ENCODE measurements at places on chromosomes 3 and 15.
A peak's percentile ranks its signal among the peaks of the same experiment; 100 is the strongest.

GRCh38 chr3:140910860-140911259 is 30.8 kb upstream of the SLC25A36 start:
- DNase-seq = no peak

GRCh38 chr3:18247139-18247695 is 177.9 kb downstream of the SATB1 start:
- no peak for DNase-seq

DNA sequence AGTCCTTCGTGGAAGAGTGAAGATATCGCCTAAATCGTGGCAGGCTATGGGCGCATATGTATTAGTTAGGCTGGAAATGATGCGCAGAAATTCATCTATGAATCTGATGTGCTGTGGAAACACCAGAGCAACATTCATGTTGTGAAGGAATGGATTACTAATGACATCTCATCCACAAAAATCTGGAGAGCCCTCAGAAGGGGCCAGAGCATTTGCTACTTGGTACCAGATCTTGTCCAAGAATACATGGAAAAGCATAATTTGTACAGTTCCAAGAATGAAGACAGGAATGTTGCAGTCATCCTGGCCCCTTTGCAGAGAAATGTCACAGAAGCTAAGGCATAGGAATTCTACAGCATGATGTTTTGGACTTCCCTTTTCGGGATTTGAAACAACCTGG is 38.4 kb upstream of the FOXB1 start:
- no peak for DNase-seq

GRCh38 chr15:60372227-60372626 is 25.6 kb downstream of the ANXA2 start:
- no peak for DNase-seq

- no peak for DNase-seq
Measured at GRCh38 chr15:63063164-63063756, 20.7 kb downstream of the TPM1 start.

- DNase-seq = no peak
Measured at GRCh38 chr3:129507181-129507831, 21.1 kb upstream of the RHO start.

DNA sequence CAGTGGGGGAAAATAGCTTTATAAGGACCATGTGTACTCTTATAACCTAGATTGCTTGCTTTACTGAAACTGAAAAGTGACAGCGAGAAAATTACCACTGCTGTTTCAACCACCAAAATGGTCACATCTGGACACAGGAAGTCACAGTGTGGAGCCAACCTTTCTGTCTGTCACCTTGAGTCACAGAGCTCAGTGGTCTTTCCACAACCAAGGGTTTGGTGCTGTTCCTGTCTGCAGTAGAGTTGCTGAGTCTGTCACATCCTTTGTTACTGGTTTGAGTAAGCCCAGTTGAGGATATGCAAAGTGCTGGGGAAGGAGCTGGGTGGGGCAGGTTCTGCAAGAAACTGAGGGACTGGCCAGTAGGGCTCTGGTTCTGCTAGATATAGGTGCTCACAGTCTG is 139.1 kb upstream of the EIF1B start:
- no peak for DNase-seq

DNA sequence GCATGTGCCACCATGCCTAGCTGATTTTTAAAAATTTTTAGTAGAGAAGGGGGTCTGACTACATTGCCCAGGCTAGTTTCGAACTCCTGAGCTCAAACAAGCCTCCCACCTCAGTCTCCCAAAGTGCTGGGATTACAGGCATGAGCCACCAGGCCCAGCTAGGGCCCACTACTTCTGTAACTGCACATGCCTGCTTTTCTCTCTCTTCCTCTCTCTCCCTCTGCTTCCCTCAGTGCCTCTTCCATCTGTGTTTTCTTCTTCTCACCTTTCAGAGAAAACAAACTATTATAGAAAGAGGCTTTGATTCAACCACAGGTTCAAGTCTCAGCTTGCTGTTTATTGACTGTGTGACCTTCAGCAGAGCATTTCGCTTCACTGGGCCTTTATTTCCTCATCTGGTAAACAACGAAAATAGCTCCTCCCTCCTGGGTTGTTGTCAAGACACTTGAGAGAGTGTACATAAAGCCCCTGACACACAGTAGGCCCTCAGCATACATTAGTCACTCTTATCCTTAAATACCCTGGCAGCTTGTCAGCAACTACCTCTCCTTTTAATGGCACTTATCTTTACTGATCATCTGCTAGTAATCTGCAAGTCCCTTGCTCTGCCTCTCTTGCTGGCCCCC is 10.2 kb downstream of the TADA3 start:
- no peak for DNase-seq

DNA sequence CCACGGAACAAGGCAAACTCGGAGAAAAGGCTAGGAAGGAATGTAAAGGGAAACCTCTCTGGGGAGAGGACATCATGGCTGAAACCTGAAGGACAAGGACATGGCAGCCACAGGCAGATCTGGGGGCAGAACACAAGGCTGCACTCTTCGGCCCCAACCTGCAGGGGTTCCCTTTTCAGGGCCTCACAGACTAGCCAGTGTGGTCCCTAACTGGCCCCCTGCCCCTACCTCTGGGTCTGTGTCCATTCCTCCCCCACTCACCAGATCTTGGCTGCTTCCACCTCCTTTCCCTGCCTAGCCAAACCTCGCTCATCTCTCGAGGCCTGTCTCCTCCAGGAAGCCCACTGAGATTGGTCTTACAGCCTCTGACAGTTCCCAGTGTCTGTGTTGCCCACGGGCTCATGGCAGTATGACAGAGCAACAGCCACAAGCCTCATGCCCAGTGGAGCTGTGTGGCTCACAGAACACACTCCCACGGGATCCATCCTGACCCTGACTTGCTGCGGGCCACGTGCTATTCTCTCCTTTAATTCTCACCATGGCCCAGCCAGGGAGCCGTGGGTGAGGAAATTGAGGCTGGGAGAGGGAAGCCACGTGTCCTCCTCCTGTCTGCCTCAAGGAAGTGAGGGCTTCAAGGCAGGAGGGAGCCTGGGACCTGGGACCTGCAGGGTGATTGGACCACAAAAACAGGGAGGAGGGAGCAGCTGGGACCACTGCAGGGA is 26.5 kb downstream of the WNT7A start:
- no peak for DNase-seq

GRCh38 chr3:194688946-194689345 is 3.3 kb downstream of the FAM43A start:
- no peak for DNase-seq

DNA sequence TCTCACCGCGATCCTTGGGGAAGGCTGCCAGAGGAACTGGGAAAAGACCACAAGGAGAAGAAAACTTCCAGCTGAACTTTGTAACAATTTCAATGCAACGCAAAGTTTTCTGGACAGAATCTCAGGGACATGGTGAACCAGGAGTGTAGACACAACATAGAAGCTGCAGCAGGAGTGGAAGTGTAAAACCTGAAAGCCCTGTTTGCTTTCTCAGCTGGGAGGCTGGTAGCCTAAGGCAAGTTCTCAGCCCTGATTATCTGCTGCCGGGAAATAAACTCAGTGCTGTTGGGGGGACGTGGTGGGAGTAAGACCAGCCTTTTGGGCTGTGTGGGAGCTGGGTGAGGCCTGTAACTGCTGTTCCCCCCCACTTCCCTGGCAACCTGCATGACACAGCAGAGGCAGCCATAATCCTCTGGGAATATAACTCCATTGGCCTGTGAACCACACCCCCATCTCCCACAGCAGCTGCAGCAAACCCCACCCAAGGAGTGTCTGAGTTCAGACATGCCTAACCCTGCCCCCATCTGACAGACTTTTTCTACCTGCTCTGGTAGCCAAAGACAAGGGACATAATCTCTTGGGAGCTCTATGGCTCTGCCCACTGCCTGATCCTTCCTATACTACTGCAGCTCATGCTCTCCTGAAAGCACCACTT is 106.7 kb downstream of the ZNF621 start:
- DNase-seq = no peak

- DNase-seq = no peak
Measured at GRCh38 chr3:174362556-174362955, 496.6 kb upstream of the NAALADL2 start.

DNA sequence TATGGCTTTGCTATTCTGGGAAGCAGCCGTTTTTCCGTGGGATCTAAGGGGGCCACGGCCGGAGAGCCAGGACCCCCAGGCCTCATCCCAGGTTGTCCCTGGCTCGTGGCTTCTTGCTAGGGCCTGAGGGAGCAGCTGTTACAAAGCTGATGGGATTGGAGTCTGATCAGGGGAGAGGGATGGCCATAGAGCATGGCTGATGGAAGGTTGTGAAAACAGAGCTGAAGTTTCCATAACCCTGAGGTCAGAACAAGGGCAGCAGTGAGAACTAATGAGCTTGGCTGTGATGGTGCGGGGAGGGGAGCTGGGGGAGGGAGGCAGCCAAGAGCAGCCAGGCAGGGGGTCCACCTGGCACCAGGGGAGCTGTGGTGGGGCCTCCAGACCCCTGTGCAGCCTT is 63.0 kb downstream of the LINGO1 start:
- DNase-seq = no peak

- peak; percentile 32 for DNase-seq
Measured at GRCh38 chr3:33883538-33883950, 85.1 kb downstream of the PDCD6IP start.

GRCh38 chr15:68158046-68158628 is 47.0 kb downstream of the CALML4 start:
- no peak for DNase-seq

GRCh38 chr3:48696601-48697000 is 10.9 kb upstream of the NCKIPSD start:
- no peak for DNase-seq

DNA sequence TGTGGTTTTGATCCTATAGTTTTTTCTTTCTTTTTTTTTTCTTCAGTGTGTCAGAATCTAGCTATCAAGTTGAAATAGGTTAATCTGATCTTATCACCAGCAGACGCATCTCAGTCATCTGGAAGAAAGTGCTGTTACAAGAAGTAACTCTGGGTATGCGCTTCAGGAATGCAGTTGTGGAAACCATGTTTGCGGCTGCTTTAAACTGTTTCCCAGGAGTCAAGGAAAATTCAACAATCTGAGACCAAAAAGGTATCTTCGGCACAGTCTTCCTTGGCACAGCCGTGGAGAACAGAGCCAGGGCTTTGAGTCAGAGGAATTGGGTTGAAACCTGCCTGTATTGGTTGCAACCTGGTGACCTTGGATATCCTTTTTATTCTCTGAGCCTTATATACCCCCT is 59.9 kb downstream of the CD47 start:
- no peak for DNase-seq

GRCh38 chr3:154954757-154955156 is 125.4 kb upstream of the MME start:
- no peak for DNase-seq

Measured in smooth muscle cell of the brain vasculature (primary cell).